Foreskin keratinocyte (primary cell): ENCODE measurements at places on chromosomes 6 and 20. TPM values are rescaled to one million over a fixed set of nuclear protein-coding genes. Genes with fewer than 3 reads are reported as not detected.

DNA sequence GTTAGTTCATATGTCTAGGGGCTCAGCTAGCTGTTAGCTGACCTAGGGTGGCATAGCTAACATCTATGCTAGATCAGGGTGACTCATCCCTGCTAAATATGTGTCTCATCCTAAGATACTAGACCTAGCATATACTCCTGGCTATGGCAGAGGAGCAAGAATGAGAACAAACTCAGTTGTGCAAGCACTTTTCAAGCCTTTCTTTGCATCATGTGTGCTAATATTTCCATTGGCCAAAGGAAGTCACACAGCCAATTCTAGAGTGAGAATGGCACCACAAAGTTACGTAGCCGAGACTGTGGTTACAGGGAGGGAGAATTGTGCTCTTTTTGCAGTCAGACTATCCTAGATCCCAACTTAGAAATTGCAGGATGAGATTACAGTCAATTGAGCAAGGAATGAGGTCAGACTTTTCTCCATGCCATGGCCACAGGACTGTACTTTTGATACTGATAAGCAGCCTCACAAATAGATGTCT, 78.7 kb downstream of the PLCB4 start:
- peak; percentile 68 for DNase-seq

DNA sequence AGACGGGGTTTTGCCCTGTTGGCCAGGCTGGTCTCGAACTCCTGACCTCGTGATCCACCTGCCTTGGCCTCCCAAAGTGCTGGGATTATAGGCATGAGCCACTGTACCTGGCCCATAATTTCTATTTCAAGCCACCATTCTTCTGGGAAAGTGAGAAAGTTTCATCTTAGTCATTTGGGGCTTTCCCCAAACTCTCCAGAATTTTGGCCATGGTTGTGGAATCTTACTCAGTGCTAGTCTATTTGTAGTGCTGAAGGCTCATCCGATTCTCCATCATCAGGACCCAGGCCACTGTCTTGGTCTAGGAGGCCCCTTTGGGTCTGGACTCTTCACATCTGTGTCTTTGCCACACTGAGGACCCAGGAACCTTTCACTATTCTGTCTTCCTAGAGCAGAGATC, 164.9 kb downstream of the EYA2 start:
- no peak for DNase-seq

GRCh38 chr6:11942185-11942864, 69.8 kb upstream of the HIVEP1 start:
- no peak for DNase-seq

- DNase-seq, result peak; percentile 90
Observed at GRCh38 chr20:5865604-5866003, 84.7 kb downstream of the TRMT6 start.

GRCh38 chr6:118748311-118749062, 97.1 kb upstream of the CEP85L start:
- no peak for DNase-seq

DNA sequence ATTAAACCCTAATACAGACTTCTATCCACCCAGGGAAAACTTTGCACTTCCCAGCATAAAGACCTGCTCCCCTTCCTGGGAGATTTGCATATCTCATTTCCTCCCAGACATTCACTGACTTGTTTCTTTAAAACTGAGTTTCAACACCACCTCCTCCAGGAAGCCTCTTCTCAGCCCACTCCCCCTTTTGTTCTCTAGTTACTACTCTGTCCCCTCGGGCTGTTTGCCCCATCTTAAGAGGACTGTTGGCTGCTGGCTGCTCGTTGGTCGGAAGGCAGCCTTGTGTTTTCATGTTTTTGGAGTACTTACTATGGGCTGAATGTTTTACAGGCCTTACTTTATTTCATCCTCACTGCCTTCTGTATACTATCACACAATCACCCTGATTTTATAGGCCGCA, 6.6 kb downstream of the ARHGAP40 start:
- DNase-seq, result no peak

DNA sequence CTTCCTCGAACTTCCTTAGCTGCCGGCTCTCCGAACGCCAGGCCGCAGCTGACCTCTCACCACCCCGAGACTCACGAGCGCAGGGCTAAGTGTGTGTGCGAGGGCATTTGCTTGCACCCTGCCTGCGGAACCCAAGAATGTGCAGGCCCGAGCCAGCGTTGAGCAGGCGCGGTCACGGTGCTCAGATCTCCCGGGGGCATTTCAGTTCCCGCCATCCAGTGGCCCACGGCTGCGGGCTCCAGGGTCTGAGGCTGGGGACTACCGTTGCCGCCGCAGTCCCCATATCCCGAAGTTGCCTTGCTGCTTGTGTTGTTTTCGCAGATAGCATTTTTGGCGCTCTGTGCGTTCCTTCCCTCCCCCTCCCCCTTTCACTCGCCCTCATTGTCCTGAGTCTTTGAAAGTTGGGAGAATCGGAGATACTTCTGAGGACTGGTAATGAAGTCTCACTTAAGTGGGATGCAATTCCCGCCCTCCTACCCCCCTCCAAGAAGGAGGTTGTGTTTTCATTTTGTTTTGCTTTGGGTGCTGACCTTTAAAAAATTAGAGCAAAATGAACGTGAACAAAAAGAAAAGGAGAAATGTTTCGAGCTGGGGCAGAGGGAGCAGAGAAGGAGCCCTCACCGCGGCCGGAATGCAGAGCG, 1.7 kb downstream of the NR2E1 start:
- DNase-seq, result no peak

GRCh38 chr6:170361335-170361734, 54.8 kb downstream of the FAM120B start:
- no peak for DNase-seq

DNA sequence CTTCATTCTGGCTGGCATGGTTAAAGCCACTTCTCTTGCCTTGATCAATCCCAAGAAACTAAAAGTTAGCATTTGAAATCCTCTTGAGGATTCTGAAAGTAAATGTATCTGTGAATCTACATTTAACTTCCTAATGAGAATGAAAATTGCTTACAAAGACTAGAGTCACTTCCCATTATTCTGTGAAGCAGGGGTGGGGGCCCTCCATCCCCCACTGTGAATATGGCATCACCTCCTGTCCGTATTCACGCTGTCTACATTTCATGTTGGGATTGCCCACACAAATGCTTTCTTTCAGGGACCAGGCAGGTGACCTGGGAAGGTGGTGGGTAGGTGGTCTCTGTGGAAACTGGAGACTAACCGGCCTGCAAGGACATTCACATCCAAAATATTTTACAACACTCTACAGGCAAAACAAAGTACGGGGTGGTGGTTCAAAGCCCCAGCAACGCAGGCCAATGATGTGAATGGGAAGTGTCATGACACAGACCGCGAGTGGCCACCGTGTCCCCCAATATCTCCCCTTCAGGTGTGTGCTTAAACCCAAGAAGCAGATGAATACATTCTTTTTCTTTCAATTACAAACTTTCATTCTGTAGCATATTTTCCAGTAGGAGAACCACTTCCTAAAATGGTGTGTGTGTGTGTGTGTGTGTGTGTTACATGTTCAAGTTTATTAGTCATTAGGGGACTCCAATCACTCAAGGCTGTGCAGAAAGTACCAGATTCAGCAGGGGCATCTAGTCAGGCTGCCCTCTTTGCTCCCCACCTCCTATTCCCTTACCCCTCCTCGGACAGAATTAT, 132.2 kb downstream of the PRND start:
- DNase-seq, result no peak

The MEP1A gene
- 0.07 TPM in 1 of 2 replicates, not detected in the other for total RNA-seq

The ASCC3 gene
- total RNA-seq, result 63.2 and 64.6 TPM in 2 replicates

The HLA-DOA gene
- not detected in 2 replicates for total RNA-seq

The LZTS3 gene
- 3.1 and 3.3 TPM in 2 replicates for total RNA-seq

The SCUBE3 gene
- total RNA-seq, result 0.03 TPM in 1 of 2 replicates, not detected in the other

The DNAH8 gene
- under 0.01 TPM in 1 of 2 replicates, not detected in the other for total RNA-seq

The PSMB8 gene
- total RNA-seq, result 88.1 and 89.7 TPM in 2 replicates

The ASIP gene
- total RNA-seq, result not detected in 2 replicates
